Left ventricle myocardium superior (tissue), 1 donor: ENCODE measurements at places on chromosomes 13 and 19.

GRCh38 chr13:108769213-108770070 lies 140.0 kb downstream of the MYO16 start:
- DNase-seq, result no peak

DNA sequence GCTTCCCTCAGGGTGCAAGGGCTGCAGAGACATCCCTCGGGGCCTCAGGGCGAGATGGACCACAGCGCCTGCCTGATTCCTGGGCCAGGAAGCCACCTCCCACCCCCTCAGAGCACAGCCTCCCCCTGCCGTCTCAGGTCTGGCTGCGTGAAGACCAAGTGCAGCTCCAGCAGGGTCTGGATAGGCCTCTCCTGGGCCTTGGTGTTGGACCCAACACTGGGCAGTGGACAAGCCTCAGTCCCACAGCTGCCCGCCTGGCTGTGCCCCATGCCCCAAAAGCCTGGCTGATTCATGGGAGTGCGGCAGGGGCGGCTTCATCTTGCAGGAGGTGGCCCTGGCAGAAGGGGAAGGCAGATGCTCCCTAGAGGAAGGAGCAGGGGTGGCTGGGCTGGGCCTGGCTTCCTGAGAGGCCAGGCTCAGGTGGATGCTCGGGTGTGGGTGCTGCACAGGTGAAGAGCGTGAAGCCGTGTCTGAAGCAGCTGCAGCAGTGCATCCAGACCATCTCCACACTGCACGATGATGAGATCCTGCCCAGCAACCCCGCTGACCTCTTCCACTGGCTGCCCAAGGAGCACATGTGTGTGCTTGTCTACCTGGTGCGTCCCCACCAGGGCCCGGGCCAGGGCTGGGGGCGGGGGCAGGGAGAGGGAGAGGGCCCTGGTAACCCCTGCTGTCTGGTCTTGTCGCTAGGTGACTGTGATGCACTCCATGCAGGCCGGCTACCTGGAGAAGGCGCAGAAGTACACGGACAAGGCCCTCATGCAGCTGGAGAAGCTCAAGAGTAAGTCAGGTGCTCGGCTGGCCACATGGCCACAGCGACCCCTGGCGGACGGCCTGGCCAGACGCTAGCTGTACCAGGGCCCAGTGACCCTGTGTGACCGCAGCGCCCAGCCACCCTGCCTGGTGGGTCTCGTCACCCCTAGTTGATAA lies 21.7 kb downstream of the MAU2 start:
- peak; percentile 83 for DNase-seq

GRCh38 chr13:65330287-65330686 lies 1899.8 kb downstream of the PCDH9 start:
- DNase-seq, result no peak

- DNase-seq, result no peak
These were observed 1.4 kb upstream of the FZR1 start for GRCh38 chr19:3504735-3505134.

DNA sequence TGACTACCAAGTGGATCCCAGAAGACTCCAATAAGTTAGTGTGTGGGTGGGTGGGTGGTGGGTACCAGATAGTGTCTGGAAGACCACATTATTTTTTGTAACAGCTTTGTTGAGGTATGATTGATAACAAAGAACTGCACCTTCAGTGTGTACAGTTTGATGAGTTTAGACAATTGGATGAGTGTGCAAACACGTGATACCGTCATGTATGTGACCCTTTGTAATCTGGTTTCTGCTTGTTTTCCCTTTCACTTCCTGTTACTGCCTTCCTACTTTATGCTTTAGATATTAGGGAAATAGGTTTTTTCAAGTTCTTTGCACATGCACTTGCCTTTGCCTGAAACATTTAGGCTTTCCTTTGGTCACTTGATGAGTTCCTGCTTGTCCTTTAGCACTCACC lies 8.5 kb downstream of the RPL21 start:
- no peak for DNase-seq

GRCh38 chr13:80454245-80454644 lies 113.3 kb upstream of the SPRY2 start:
- no peak for DNase-seq

GRCh38 chr19:17873786-17874757 lies 2.3 kb downstream of the SLC5A5 start:
- no peak for DNase-seq

DNA sequence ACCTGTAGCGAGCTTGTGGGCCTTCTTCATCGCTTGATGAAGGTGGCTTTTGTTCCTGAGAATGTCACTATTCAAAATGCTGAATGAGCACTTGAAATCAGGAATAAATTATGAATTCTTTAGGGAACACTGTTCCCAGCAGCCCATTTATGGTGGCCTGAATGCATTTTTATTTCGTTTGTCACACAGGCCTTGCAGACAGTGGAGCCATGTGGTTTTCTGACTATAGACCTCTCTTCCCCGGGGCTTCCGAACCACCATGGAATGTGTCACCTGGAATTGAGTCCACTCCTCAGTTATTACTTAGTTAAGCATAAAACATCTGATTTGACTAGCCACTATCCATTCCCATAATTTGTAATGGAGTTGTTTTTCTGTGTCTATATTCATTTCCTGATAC lies 396.9 kb downstream of the IRS2 start:
- no peak for DNase-seq

GRCh38 chr13:33911521-33911920 lies 93.6 kb downstream of the RFC3 start:
- DNase-seq, result no peak

- DNase-seq, result no peak
These were observed 17.2 kb upstream of the CRTC1 start for GRCh38 chr19:18666317-18666716.

DNA sequence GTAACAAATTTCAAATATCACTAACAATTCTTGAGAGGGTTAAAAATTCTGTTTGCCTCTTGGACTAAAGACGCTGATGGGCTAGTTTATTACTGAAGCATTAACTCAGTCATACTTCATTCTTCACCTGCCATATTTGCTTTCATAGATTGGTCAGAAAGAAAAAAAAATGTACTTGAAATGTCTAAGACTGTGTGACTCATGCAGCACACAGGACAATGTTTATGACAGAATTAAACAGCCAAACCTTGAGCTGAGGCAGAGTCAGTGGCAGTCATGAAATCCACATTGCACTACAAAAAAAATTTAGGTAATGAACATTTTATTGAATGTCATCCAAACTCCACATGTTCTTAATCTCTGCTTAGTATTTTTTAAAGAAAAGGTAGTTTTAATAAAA lies 135.6 kb downstream of the PRR20E start:
- DNase-seq, result no peak

GRCh38 chr13:77893066-77893465 lies 25.6 kb downstream of the EDNRB start:
- no peak for DNase-seq

GRCh38 chr19:23346696-23347095 lies 48.6 kb downstream of the ZNF91 start:
- no peak for DNase-seq

- no peak for DNase-seq
These were observed 178.0 kb downstream of the LIG4 start for GRCh38 chr13:108037348-108037747.

GRCh38 chr19:4816950-4817278 lies 14.6 kb downstream of the TICAM1 start:
- no peak for DNase-seq

DNA sequence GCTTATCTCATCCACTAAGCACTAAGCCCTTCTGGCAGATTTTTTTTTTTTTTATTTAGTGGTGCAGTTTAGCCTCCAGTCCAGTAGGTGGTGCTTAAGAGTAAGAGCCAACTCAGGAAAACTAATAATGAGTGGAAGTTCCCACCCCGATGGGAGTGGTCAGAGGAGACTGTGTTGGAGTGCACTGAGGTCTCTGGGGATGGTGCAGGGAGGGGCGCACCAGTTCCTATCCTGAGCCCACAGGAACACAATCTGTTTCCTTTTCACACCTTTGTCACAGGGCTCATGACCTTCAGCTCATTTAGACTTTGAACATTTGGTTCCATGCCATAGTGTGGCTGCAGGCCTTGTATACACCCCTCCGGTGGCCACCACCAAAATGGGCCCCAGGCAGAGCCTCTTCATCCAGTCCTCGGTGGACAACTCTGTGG lies 367.4 kb downstream of the SPRY2 start:
- DNase-seq, result peak; percentile 41

- DNase-seq, result no peak
These were observed 1460.3 kb downstream of the UQCRFS1 start for GRCh38 chr19:27752530-27753184.

DNA sequence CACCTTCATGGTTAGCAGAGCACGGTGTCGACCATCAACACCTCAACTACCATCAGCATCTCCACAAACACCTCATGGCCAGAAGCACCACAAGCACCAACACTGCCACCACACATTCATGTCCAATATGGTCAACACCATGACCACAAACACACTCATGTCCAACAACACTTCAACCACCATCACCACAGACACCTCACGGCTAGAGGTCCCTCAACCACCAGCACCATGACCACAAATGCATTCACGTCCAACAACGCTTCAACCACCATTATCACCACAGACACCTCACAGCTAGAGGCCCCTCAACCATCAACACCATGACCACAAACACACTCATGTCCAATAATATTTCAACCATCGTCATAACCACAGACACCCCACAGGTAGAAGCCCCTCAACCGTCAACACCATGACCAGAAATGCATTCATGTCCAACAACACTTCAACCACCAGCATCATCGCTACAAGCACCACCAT lies 10.2 kb downstream of the TRAPPC5 start:
- DNase-seq, result no peak

- DNase-seq, result no peak
These were observed 832.0 kb upstream of the SLITRK5 start for GRCh38 chr13:86839221-86839620.

DNA sequence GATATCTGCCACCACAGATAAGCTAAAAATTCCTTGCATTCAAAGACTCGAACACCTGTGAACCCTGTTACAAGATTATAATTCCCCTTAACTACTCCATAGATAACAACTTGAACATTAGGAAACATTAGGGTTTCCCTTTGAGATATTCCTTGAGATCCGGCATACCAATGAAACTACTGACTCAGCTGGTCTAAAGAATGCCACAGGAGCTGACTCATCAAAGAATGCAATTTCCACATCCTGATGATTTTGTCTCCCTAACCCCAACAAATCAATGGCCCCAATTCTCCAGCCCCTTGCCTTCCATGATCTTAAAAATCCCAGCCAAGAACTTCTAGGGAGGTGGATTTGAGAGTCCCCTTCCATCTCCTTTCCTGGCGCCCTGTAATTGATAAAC lies 35.6 kb upstream of the ZNF599 start:
- no peak for DNase-seq

DNA sequence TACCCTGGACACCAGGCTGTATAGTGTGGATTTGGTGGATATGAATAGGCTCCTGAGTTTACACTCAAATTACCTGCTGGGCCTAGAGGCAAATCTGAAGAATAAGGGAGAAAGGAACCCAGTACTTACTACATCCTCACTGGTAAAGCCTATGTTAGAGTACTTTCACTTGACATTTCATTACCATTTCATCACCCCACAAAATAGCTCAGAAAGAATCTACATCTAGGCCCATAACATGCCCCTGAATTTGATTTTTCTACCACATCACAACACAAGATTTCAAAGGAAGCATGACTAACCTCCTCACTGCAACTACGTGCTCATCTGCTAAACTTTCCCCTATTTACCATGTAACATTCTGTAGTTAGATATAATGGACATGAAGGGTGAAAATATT lies 43.3 kb downstream of the VWA8 start:
- no peak for DNase-seq

DNA sequence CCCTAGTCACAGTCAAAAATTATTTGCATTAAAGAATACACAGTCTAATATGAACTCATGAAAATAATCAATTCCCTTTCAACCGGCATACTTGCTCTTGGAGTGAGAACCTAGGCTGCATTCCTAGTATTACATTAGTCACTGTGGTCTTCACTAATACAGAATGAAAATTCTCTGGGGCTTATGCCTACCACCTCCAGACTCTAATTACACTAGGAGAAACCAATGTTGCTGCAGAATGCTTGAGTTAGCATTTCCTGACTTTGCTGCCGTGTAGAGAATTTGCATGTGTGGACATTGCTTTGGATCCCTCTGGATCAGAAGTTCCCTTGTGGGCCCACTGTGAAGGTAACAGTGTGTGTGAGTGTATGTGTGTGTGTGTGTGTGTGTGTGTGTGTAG lies 87.8 kb downstream of the CCNA1 start:
- DNase-seq, result no peak

DNA sequence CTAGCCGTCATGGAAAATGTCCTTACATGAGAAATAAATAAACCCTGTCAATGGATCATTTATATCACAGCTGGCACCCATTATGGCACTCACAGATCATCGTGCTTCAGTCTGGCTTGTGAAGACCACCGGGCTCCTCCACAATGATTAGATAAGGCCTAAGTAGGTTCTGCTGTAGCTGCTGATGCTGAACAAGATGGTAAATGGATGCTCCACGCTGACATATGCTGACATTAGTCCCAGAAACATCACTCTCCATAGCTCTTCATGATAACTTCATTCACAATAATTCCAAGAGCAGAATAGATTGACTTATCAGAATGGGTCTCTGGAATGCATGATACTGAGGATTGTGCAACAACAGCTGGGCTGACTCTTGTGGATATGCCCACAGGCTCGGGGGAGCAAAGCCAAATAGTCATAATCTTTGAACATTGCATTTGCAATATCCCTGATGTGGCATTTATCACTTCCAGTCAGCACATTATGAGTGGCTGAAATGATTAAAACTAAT lies 63.8 kb upstream of the RXFP2 start:
- DNase-seq, result no peak

DNA sequence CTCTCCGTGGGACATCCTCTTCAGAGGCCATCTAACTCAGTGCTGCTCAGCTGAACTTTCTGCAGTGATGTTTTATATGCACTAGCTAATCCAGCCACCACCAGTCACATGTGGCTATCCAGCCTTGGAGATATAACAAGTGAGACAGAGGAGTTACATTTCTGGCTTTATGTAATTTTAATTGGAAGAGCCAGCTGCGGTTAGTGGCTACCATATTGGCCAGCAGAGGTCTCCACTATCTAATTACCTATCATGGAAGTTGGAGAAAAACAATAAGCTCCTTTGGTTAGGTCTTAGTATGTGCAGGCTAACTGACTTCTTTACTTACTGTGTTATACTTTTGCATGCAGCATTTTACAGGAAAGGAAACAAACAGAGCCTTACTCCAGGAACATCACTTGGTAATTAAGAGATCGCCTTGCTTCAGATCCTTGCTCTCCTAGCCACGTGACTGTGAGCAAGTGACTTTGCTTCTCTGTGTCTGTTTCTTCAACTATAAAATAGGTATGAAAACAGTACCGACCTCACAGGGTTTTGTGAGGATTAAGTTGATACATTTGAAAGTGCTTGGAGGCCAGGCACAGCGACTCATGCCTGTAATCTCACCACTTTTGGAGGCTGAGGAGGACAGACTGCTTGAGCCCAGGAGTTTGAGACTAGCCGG lies 1.6 kb upstream of the KLK10 start:
- no peak for DNase-seq

- no peak for DNase-seq
These were observed 294.2 kb downstream of the TEX29 start for GRCh38 chr13:111614613-111615012.
